ENCODE measurements at places on chromosomes 16 and 17. TPM values are rescaled to one million over a fixed set of nuclear protein-coding genes. Genes with fewer than 3 reads are reported as not detected.

DNA sequence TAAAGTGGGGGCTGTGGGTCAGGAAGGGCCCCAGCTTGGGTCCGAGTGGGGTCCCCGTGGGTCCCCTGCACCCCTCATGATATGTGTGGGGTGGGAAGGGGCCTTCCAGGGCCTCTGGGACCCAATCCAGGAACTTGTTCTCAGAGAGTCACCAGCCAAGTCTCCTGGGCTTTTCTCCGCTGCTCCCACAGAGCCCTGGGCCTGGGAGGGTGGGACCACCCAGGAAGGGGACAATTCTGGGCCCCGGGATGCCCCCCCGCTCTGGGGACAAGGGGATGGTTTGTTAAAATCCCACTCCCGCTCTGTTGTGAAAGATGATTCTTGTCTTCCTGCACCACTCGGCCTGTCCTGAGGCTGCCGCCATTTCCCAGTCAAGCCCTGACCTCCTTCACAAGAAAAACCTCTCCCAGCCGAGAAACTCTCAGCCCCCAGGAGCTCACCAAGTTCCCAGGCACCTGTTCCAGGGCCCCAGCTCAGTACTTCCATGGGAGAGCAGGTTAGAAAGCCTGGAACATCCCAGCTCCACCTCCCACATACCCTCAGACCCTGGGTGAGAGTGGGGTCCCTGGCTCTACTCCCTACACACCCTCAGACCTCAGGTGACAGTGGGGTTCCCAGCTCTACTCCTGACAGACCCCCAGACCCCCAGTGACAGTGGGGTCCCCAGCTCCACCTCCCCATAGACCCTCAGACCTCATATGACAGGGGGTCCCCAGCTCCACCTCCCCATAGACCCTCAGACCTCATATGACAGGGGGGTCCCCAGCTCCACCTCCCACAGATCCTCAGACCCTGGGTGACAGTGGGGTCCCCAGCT, 75.1 kb downstream of the METRNL start:
- no peaks in the 10 kb centered on the region for H3K36me3 ChIP-seq
- no peaks in the 10 kb centered on the region for H3K27me3 ChIP-seq
- no peak overlapping the region for H3K27ac ChIP-seq

- H3K27me3 ChIP-seq: peaks cover 10% of the 10 kb centered on the region
- H3K4me1 ChIP-seq: no peaks in the 10 kb centered on the region
- no peak overlapping the region for H3K4me3 ChIP-seq
These were observed 15.0 kb upstream of the SLC6A2 start for GRCh38 chr16:55640701-55641327.

GRCh38 chr17:9080296-9080914, 59.1 kb downstream of the NTN1 start:
- no peaks in the 10 kb centered on the region for H3K36me3 ChIP-seq
- H3K27ac ChIP-seq: no peak overlapping the region
- no peak for DNase-seq
- no peaks in the 10 kb centered on the region for H3K4me1 ChIP-seq
- no peak overlapping the region for H3K4me3 ChIP-seq
- H3K27me3 ChIP-seq: no peaks in the 10 kb centered on the region

Gene TMEM132E
- total RNA-seq: 0.32 TPM

DNA sequence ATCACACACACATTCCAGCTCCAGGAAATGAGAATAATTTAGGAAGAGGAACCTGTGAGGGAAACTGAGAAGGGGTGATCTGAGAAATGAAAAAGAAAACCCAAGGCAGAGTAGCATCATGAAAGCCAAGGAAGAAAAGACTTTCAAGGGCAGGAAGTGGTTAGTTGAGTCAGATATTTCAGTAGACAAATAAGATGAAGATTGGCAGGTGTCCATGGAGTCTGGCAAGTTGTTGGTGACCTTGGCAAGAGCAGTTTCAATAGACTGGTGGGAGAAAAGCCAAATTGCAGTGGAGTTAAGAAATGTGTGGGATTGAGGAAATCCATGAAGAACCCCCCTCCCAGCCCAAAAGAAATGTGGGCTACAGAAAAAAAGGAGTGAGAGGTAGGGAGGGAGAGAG, 10.7 kb downstream of the GNAO1 start:
- H3K27me3 ChIP-seq: peaks cover 2% of the 10 kb centered on the region
- no peak overlapping the region for H3K27ac ChIP-seq
- DNase-seq: no peak
- H3K4me1 ChIP-seq: peaks cover 3% of the 10 kb centered on the region
- no peak overlapping the region for H3K4me3 ChIP-seq

DNA sequence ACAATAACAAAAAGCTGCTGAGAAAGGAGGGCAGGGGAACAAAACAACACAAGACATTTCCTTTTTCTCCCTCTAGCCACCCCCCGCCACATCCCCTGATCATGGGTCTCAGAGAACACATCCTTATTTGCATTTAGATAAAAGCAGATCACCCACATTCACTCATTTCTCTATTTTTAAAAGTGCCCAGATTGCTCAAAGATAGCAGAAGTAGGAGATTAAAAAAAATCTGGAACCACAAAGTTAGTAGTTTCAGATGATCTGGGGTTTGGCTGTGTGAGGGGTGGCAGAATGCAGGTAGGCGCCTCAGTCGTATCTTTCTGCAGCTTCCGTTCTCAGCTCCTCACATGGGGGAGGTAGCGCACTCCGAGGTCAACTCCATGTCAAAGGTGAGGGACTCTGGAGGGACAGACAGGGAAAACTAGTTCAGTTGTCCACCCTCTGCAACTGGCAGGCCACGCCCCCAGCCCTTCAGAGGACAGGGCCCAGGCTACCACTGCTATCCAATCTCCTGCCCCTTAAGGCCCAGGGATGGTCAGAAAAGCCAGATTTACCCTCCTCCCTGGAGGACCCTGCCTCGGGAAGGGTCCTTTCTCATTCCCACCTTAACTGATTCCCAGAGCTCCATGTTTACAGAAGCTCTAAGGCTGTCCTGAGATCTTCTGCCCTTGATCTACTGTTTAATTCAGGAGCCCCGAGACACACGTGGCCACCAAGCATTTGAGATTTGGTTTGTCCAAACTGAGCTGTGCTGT, 27.3 kb downstream of the STAT5A start:
- no peak overlapping the region for H3K4me3 ChIP-seq
- peaks cover 94% of the 10 kb centered on the region for H3K36me3 ChIP-seq
- no peak overlapping the region for H3K27ac ChIP-seq
